Stimulated activated CD4-positive, alpha-beta T cell treated with anti-CD3 and anti-CD28 coated beads, Interleukin-12 subunit alpha, Interleukin-12 subunit beta, amount 100 ng/mL, for 48 hours (primary cell): ENCODE measurements at places on chromosomes 7 and 10.

- DNase-seq = no peak
Measured at GRCh38 chr10:34737772-34738169, 77.3 kb downstream of the PARD3 start.

GRCh38 chr10:14020037-14020664 is 310.6 kb downstream of the FRMD4A start:
- no peak for DNase-seq

GRCh38 chr7:30771880-30772425 is 736 bp downstream of the MINDY4 start:
- no peak for DNase-seq

- DNase-seq = no peak
Measured at GRCh38 chr7:6218329-6218728, 54.1 kb downstream of the CYTH3 start.

GRCh38 chr7:103729026-103729425 is 260.4 kb downstream of the RELN start:
- no peak for DNase-seq

- DNase-seq = no peak
Measured at GRCh38 chr7:107692501-107692900, 31.9 kb downstream of the SLC26A4 start.

GRCh38 chr10:129792141-129792540 is 171.9 kb downstream of the EBF3 start:
- DNase-seq = no peak

- no peak for DNase-seq
Measured at GRCh38 chr10:95121904-95122303, 52.6 kb upstream of the CYP2C8 start.

- DNase-seq = no peak
Measured at GRCh38 chr7:155568842-155569494, 22.6 kb upstream of the CNPY1 start.

- no peak for DNase-seq
Measured at GRCh38 chr7:93092757-93093370, 24.9 kb downstream of the SAMD9 start.

DNA sequence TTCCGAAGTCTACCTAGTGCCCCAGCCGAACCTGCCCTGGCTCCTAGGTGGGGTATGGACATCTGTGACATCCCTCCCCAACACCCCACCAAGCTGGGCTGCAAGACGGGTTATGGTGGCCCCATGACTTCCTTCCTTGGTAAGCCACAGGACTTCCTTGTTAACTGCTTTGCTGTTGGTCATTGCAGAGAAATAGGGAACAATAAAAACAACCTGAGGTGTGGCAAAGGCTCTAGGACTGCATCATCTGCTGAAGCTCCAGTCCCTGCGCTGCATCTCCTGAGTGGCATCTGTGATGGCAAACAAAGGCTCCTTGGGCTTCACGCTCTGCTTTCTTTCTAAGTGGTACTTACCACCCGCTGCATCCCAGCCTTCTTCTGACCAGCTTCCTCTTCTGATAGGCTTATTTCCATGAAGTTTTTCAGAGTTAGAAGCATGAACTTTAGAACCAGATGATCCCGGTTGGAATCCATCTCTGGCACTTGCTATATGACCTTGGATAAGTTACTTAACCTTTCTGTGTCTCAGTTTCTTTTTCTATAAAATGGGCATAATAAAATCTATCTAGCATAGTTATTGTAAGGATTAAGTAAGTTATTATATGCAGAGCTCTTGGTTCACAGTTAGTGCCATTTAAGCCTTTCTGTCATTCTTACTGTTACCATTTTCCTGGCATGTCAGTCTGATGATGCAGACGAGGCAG is 216.8 kb downstream of the RPS24 start:
- DNase-seq = no peak

DNA sequence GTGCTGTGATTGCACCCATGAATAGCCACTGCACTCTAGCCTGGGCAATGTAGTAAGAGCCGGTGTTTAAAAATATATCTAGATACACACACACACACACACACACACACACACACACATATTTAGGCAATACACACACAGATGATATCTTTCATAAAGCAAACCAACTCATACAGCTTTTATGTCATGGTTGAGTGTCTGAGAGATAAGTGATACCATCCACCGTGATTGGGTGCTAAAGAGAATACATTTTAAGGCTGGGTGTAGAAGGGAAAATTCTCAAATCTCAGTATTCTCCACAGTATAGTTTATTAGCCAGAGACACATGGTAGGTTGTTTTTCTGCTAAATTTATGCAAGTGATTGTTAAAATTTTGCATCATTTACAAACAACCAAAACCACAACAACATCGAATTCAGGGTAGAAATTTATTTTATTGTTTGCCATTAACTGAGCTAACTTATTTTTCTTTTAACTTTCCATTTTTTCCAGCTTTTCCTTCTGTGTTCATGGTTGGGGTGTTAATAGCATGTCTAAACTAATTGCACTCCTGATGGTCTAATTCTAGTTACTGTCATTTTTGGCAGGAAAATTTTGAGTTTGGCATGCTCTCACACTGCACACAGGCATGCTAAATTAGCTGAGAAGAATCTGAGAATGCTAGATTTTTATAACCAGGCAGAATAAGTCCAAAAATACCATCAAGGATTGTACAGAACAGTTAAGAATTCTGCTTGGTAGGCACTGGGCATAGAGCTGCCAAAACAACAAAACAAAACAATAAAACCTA is 57.9 kb upstream of the SYPL1 start:
- no peak for DNase-seq

DNA sequence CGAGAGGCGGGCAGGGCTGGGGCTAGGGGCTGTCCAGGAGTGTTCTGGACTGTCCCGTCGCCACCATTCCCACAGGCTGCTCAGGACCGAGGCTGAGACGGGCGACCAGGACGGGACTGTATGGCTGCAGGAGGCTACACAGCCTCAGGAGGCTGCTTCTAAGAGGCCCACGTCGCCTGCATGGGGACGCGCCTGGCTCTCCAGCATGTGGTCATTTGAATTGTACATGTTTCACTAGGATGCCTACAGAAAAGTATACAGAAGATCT is 216.3 kb downstream of the TCERG1L start:
- DNase-seq = no peak

- no peak for DNase-seq
Measured at GRCh38 chr7:151345576-151346469, 4.2 kb downstream of the NUB1 start.

DNA sequence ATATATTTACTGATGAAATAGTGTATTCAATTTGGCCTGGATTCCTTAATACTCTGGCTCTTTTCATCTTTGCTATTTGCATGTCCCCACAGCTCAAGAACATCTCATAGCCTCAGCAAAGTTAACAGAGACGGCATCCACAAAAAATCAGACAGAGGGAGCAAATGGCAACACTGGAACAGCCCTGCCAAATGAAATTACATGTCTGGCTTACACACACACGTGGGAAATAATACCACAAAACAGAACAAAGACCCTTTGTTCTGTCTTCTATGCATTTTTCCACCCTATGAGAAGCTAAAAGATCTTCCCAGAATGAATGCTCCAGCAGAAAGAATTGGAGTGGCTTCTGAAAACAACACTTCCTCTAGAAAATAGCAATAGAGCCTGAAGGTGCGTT is 139.5 kb downstream of the ALOX5 start:
- DNase-seq = no peak

- no peak for DNase-seq
Measured at GRCh38 chr10:47438857-47439474, 44.9 kb downstream of the ANXA8 start.

DNA sequence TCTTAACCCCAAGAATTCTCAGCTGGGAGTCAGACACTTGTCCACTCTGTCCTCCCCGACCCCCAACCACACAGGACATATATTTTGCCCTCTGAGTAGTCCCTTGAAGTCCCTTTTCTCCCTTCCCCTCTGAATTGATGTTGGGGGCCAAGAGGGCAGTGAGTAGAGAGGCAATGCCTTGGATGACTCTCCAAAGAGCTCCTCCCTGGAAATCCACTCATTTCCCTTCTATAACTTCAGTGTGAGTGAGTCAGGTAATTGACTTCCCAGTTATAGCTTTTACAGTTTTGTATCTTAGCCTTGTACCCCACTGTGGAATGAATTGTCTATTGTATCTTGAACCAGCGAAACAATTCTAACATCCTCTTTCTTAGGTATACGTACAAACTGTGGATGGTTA is 9.2 kb upstream of the ODAD2 start:
- no peak for DNase-seq

DNA sequence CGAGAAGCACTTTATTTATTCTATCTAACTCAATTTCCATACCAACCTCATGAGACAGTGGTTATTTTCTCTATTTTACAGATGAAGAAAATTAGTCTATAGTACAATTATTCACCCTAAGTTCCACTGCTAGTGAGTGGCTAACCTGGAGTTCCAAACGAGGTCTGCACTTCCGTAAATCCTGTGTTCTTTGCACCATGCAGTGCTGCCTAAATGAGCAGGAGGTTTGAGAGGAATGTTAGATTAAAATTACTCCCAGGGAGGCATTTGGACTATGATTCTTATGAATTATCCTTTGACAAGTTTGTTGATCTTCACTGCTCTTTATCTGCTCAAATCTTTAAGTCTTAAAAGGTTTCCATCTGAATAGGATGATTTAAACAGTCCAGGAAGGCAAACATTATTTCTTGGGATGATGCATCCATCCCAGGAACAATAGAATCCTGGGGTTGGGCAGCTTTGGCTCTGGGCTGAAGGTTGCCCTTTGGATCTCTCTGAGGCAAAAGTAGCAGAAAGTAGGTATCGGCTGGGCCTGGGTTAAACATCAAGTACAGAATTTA is 400.8 kb downstream of the REEP3 start:
- DNase-seq = no peak

DNA sequence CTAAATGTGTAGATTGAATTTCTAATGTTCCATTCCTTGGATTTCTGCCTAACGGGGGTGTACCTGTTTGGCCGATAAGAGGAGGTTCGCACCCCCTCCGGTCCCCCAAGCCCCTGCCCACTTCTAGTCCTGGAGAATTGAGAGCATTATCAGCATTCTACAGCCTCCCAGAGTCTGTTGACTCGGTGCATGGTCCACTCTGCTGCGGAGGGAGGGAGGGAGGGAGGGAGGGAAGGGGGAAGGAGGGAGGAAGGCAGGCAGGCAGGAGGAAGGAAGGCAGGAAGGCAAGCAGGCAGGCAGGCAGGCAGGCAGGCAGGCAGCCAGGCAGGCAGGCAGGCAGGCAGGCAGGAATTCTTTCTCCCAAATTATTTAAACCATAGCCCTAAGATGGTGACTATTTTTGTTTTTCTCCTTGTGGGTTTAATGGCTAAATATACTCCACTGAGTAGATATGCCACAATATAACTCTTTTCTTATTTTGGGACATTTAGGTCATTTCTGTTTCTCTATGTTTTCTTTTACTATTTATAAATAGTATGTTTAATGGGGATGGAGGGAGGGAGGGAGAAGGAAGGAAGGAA is 69.5 kb upstream of the CHST15 start:
- DNase-seq = no peak

DNA sequence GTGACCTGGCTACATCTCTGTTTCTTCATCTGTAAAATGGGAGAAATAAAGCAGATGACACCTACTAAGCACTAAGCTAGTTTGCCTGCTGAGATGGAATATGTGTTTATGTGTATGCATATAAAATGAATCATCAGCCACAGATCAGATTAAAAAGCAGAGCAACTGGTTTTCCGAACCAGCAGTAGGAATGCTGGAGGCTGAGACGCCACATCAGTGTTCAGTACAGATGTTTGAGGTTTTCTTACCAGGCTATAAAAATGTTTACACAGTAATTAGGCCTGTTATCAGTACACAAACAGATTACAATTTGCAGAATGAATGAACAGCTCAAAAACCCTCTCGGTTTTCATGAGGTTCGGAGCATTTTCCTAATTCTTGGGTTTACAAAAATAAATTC is 85.8 kb downstream of the CALN1 start:
- no peak for DNase-seq

DNA sequence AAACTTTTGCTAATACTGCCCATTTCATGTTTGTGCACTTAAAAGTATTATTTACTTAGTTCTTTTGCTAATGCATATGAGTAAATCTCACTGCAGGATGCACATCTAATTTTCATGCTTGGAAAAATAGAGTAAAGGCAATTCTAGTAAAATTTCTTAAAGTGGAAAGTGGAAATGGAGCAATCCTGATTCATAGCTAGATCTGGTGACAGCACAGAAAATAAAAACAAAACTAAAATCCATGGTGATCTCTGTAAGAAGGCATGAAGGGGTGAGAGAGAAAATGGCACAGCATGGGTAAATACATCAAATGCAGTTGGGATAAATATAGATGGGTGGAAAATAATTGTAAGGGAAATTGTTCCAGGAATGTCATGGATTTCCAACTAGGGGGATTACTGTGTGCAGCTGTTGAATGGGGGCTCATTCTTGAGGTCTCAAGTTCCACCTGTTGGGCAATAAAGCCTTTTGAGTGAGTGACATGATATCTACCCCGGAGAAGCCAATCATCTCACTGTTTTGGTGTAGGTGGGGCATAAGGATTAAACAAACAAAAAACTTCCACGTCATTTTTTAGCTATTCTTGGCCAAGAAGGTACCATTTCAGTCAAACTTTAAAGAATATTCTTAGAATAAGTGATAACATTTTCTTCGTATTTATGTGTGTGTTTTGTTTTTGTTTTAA is 1.7 kb upstream of the MCU start:
- no peak for DNase-seq

GRCh38 chr10:122234416-122234815 is 36.7 kb upstream of the BTBD16 start:
- DNase-seq = no peak
